ENCODE measurements at places on chromosomes 6 and 20.

DNA sequence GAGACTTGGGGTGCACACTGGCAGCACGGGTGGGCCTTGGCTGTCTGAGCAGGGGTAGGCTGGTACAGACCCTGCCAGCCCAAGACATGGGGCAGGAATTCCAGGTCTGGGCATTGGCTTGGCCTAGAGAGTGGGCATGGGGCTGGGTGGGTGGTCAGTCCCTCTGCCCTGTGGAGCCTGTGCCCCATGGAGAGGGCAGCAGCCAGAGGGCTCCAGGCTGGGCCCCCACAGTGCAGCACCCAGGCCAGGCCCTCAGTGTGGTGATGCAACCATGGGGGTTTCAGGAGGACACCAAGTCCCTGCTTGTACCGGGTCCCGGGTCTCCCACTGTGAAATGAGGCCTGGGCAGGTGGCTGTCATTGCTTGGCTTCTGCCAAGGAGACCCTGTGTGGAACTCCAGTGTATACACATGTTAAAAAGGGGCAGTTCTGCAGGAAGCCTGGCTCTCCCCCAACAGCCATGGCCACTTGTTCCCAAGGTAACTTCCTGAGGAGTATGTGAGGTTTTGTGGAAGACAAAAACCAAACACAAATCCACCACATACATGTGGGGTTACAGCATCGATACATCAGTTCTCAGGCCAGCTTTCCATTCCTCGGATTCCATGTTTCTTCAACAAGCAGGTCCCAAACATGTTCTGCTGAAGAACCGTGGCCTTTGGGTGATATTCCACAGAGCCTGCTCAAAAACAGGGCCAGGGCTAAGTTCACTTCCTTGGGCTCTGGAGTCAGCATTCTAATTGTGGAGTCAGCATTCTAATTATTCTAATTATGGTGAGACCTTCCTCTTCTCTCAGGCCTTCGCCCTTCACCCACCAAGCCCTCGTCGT is 77.3 kb downstream of the DACT2 start:
- DNase-seq, result no peak

DNA sequence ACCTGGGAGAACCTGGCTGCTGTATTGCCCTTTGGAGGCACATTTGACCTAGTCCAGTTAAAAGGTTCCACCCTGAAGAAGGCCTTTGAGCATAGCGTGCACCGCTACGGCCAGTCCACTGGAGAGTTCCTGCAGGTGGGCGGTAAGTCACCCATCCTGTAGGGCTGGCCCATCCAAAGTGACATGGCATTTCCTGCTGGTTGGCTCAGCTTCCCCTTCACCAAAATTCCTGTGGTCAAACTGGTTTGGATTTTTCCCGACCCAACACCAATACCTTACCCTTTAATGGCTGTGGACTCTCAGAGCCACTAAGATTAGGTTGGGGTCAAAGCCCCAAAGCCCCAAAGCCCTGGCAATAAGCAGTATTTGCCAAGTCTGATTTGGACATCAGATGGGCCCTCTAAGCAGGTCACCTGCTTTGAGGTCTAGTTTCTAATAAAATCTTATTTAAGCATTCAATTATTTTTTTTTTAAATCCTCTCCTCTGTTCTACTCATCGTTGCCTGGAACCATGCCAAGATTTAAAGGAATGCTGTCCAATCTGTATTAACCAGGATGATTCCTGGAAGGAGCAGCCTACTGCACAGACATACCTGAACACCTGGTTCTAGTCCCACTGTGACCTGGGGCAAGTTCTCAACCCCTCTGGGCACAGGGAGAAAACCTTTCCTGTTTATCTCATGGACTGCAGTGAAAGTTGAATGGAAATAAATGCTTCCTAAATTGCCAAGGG is 40.8 kb downstream of the NT5E start:
- no peak for DNase-seq

DNA sequence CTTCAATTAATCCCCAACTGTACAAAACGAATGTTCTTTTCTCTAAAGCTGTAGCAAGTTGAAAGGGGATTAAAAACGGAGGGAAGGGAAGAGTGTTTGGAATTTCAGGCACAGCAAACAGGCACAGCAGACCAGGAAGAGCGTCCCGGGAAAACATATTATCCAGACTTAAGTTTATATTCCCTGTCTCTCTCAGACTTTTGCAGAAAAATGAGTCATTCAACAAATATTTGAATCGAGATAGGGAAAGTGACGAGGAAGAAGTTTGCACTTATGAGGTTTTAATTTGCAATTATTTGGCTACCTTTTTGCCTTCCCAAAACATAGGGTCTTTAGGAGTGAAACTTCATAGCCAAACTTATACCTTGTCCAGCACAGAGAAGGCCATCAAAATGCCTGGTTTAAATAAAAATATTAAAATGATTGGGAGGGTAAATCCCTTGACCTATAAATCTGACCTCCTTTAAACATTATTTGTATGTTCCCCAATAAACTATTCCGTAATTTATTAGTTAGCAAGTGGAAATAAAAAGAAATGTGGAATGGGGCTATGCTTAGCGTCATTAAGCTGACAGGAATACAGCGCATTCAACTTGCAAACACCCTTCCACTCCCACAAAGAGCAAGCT is 16.0 kb downstream of the HFE start:
- DNase-seq, result no peak

- no peak for DNase-seq
Observed at GRCh38 chr6:144055121-144055931, 40.0 kb downstream of the SF3B5 start.

GRCh38 chr20:61970357-61970756 is 95.3 kb downstream of the TAF4 start:
- DNase-seq, result no peak

- no peak for DNase-seq
Observed at GRCh38 chr6:145315982-145316600, 419.2 kb downstream of the EPM2A start.

- no peak for DNase-seq
Observed at GRCh38 chr6:90719321-90720195, 132.7 kb upstream of the MAP3K7 start.

DNA sequence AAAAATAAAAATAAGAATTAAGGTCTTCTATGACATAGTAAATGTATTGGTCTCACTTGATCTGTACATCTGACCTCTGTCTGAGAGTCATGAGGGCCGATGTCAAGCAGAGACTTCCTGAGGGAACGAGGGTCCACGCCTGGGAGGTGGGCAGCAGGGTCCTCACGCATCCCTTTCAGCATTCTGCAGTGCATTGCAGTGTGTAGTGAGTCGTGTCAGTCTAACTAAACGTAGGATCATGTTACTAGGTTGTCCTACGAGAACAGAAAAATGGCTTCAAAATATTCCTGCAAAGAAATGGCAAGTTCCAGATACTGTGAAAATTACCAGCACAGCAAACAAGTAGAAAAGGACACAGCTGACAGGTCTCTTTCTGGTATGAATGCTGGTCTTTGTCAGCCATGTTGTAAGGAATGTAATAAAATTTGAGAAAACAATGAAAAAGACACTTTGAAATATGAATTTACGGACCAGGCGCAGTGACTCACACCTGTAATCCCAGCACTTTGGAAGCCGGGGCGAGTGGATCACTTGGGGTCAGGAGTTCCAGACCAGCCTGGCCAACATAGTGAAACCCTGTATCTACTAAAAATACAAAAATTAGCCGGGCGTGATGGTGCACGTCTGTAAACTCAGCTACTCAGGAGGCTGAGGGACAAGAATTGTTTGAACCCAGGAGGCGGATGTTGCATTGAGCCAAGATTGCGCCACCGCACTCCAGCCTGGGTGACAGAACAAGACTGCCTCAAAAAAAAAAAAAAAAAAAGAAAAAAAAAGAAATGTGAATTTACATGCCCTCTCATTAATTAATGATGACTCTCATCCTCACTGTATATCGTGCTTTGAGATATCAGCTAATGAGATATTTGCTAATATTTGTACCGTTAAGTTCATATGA is 2.4 kb upstream of the AHCY start:
- DNase-seq, result no peak

DNA sequence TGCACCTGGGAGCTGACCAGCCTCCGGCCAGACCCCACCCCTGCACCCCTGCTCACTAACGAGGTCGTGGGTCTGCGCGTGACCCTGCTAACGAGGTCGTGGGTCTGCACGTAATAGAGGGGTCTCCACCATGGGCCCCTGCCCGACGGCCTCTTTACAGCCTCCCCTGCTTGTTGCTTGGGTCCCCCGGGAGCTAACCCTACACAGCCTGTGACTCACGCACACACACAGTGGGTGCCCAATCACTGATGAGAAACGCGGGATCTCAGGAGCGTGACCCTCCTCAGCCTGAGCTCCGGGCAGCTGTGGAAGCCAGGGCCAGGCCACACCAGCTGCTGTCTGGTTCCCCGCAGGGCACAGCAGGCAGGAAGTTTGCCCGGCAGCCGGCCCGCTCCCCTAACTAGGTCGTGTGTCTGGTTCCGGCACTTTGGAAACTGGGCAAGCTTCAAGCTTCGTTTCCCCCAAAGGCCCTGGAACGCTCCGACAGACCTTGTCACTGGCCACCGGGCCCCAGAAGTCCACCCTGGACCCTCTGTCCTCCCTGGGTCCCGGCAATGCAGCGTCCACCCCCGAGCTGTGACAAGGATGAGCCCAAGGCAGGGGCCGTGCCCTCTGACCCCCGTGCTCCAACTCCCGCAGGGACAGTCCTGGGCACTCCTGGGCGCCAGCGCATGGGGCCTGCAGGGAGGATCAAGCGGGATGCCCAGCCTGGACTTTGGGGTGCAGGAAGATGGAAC is 767 bp downstream of the PTK6 start:
- DNase-seq, result no peak

GRCh38 chr20:21143194-21143890 is 17.5 kb downstream of the KIZ start:
- no peak for DNase-seq

GRCh38 chr20:20089018-20089417 is 36.7 kb downstream of the CFAP61 start:
- DNase-seq, result no peak

DNA sequence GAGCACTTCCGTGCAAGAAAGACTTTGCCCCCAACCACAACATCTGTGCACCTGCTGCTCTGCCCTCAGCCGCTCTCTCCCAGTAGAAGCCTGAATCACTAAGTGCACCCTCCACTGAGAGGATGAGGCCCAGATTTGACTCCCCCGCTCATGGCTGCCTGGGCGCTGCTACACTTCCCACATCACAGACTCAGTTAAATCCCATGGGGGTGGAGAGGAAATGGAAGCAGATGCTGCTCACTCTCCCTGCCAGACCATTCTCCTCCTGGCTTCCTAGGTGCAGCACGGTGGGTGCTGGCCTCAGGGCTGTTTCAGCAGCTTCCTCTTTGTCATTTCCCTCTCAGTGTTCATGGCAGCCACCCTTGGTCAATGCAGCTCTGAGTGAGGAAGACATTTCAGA is 4.8 kb downstream of the CST5 start:
- no peak for DNase-seq

DNA sequence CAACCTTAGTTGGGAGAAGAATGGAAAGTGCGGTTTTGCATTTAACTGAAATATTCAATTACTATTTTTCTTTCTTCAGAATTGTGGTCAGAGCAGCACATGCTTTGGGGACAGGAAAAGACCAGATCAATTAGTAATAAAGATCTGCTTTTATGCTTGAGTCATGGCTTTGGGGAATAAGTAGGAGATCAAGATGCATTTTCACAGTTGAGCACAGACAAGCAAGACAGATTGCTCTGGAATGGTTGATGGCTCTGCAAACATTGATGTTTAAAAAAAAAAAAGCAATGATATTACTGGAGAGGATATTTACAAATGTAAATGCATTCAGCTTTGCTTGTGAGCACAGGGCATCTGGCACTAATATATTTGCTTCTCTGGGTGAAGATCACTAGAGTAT is 224.4 kb upstream of the SASH1 start:
- DNase-seq, result no peak

DNA sequence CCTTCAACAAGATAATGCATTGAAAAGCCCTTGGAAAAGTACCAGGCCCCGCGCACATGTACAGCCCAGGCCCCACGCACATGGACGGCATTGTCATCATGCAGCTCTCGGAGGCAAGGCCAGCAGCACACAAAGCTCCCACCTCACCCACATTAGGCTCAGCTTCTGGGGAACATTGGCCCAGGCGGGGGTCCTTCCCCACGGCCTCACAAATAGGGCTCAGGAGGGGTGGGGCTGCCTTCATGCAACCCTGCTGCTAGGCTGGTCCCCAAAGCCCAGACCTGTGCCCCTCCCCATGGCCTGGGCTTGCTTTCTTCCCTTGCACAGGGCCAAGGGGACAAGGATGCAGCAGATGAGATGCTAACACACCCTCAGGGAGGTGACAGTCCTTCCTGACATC is 26.7 kb downstream of the NPEPL1 start:
- DNase-seq, result no peak

DNA sequence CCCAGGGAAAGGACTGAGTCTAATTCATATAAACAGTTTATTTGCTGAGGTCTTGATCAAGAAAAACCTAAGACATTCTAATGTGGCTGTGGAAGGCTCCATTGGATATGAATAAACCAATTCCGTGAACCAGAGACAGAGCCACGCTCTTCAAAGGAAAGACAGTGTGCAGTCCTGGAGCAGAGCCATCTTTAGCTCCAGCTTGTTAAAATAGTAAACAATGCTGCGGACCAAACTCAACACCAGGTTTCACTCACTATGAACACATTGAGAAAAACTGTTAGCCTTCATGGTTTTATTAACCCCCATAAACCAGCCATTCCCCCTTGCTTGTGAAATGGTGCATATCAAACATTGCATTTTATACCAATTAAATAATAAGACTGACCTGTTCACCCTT is 61.9 kb downstream of the COL9A1 start:
- DNase-seq, result no peak

- no peak for DNase-seq
Observed at GRCh38 chr6:108760126-108761050, 87.8 kb upstream of the ARMC2 start.

DNA sequence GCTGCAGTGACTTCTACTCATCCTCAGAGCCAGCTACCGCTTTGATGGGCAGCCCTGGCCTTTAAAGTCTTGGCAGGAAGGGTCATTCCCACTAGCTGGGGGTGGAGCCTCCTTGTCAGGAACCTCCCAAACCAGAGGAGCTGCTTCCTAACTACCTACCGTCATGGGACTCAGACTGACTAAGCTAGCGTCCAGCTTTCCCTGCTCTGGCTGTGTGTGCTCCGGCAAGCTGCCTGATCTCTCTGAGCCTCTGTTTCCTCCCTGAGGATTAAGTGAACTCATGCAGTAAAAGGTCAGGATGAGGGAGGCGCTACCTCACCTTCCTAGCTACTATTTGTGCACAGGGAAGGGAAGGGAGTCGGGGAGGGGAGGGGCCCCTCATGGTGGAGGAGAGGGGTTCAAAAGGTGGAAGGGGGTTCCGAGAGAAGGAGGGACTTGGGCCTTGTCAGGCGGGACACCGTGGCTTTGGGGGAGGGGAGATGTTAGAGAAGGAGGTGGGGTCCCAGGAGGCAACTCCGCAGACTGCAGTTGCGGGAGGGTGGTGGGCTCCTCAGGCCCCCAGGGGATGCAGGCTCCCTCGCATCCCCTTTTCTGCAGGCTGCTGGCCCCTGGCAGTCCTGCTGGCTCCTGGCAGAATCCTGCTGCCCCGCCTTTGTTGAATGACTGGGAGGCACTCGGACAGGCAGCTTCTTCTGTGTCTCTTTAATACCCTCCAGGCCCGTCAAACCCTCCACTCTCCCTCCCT is 9.8 kb downstream of the DUSP15 start:
- DNase-seq, result peak; percentile 48

- no peak for DNase-seq
Observed at GRCh38 chr6:98823428-98824161, 10.8 kb upstream of the POU3F2 start.
